Caco-2 (cell line): ENCODE measurements at places on chromosomes 2 and 18.
A peak's percentile ranks its signal among the peaks of the same experiment; 100 is the strongest.

DNA sequence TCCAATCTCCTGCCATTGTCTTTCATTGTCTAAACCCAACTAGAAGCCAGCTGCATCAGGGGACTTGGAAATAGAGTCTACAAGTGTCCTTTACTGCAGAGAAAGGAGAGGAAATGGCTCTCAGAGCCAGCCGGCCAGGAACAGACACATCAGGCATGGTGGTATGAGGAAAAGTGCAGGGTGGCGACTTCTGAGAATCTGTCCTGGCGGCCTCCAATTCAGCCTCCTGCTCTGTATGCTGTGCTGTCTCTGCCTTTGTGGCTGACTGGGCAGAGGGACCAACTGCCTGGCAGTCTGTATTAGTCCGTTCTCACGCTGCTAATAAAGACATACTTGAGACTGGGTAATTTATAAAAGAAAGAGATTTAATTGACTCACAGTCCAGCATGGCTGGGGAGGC lies 36.8 kb upstream of the AQP4 start:
- no peaks in the 10 kb centered on the region for H3K4me1 ChIP-seq
- no peak overlapping the region for H3K4me3 ChIP-seq
- H3K27ac ChIP-seq: no peak overlapping the region
- H3K27me3 ChIP-seq: no peaks in the 10 kb centered on the region
- no peaks in the 10 kb centered on the region for H3K36me3 ChIP-seq
- no peak for DNase-seq

DNA sequence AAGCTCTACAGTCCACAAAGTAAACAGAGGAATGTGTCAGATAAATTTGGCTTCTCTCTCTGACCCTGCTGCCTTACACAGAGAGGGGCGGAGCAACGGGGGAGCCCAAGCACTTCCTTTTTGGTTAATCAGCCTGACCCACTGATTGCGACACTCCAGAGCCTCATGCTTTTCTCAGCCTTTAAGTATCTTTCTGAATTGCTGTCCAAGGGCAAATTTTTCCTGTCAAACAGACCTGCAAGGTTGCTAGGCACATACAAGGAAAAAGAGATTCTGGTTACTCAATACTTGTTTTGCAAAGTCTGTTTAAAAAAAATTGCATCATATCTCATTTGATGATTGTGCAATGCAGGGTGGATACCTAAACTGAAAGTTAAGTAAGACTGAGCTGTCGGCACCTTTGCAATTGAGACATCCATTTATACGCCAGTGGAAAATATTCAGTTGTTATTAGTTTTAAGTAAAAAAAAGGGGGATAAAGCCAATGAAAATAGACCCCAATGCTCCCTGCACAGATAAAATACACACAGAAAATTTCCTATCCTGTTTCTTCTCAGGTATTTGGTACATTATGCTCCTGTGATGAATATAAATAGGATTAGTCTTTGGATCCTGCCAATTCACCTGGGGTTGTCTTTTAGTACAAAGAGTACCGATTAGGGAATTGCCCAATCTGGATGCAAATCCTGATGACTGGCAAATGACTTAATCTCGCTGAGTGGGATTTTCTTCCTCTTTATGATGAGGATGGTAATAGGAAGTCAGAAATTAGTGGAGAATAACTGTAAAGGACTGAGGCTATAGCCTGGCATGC lies 260.2 kb upstream of the TRIB2 start:
- no peaks in the 10 kb centered on the region for H3K27me3 ChIP-seq
- DNase-seq: peak; percentile 89
- no peak overlapping the region for H3K4me3 ChIP-seq
- H3K36me3 ChIP-seq: no peaks in the 10 kb centered on the region
- H3K4me1 ChIP-seq: peaks cover 23% of the 10 kb centered on the region

GRCh38 chr2:84539729-84540128 lies 23.4 kb downstream of the DNAH6 start:
- no peak overlapping the region for H3K4me3 ChIP-seq
- DNase-seq: no peak
- H3K27me3 ChIP-seq: no peaks in the 10 kb centered on the region
- no peaks in the 10 kb centered on the region for H3K36me3 ChIP-seq
- H3K27ac ChIP-seq: no peak overlapping the region

GRCh38 chr2:224934526-224935188 lies 107.6 kb downstream of the DOCK10 start:
- H3K27ac ChIP-seq: no peak overlapping the region
- no peak overlapping the region for H3K4me3 ChIP-seq
- H3K36me3 ChIP-seq: no peaks in the 10 kb centered on the region
- H3K4me1 ChIP-seq: no peaks in the 10 kb centered on the region
- no peaks in the 10 kb centered on the region for H3K27me3 ChIP-seq
- DNase-seq: no peak
